ENCODE measurements at places on chromosomes 3 and 15. TPM values are rescaled to one million over a fixed set of nuclear protein-coding genes. Genes with fewer than 3 reads are reported as not detected.

DNA sequence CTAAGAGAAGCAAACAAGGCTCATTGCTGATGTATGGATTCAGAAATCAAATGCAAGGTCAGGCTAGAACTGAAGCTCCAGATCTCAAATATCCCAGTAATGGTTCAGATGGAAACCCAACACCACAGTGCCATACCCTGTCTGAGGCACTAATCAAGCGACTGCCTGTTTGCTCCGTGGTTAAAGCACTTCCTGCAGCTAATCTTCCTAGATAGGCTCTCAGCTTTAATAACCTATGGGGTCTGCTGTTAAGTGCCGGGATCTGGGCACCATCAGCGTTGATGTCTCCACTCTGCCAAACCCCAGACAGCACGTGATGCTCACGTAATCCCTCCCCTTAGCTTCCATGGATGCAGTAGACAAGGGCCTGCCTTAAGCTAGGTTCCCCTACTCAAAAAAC, 262.6 kb downstream of the MECOM start:
- DNase-seq: no peak
- H3K36me3 ChIP-seq: no peaks in the 10 kb centered on the region
- H3K27ac ChIP-seq: no peak overlapping the region
- H3K27me3 ChIP-seq: no peaks in the 10 kb centered on the region
- peaks cover 24% of the 10 kb centered on the region for H3K4me1 ChIP-seq
- no peak overlapping the region for H3K4me3 ChIP-seq

- no peak overlapping the region for H3K27ac ChIP-seq
- no peaks in the 10 kb centered on the region for H3K4me1 ChIP-seq
- H3K36me3 ChIP-seq: no peaks in the 10 kb centered on the region
- no peak overlapping the region for H3K4me3 ChIP-seq
- no peak for DNase-seq
These were observed 7.6 kb downstream of the CMTM6 start for GRCh38 chr3:32495085-32495484.

DNA sequence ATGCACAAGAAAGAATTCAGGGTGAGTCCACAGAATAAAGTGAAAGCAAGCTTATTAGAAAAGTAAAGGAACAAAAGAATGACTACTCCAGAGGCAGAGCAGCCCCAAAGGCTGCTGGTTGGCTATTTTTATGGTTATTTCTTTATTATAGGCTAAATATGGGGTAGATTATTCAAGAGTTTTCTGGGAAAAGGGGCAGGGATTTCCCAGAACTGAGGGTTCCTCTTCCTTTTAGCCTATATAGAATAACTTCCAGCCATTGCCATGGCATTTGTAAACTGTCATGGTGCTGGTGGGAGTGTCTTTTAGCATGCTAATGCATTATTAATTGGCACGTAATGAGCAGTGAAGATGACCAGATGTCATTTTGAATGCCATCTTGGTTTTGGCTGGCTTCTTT, 13.6 kb downstream of the GLDN start:
- H3K27me3 ChIP-seq: no peaks in the 10 kb centered on the region
- no peaks in the 10 kb centered on the region for H3K4me1 ChIP-seq
- no peak overlapping the region for H3K4me3 ChIP-seq
- H3K27ac ChIP-seq: no peak overlapping the region
- DNase-seq: no peak

The GOLGA6L26 gene
- total RNA-seq: not detected

The SLC22A14 gene
- total RNA-seq: not detected

The PLA2G4E gene
- not detected for total RNA-seq

The TMA7 gene
- 510 TPM for total RNA-seq

Measured in neural progenitor cell (in vitro differentiated cells).